Stimulated activated naive CD8-positive, alpha-beta T cell treated with anti-CD3 and anti-CD28 coated beads, Interleukin-15, amount 100 ng/mL, for 72 hours (primary cell): ENCODE measurements at places on chromosomes 2 and 18.

DNA sequence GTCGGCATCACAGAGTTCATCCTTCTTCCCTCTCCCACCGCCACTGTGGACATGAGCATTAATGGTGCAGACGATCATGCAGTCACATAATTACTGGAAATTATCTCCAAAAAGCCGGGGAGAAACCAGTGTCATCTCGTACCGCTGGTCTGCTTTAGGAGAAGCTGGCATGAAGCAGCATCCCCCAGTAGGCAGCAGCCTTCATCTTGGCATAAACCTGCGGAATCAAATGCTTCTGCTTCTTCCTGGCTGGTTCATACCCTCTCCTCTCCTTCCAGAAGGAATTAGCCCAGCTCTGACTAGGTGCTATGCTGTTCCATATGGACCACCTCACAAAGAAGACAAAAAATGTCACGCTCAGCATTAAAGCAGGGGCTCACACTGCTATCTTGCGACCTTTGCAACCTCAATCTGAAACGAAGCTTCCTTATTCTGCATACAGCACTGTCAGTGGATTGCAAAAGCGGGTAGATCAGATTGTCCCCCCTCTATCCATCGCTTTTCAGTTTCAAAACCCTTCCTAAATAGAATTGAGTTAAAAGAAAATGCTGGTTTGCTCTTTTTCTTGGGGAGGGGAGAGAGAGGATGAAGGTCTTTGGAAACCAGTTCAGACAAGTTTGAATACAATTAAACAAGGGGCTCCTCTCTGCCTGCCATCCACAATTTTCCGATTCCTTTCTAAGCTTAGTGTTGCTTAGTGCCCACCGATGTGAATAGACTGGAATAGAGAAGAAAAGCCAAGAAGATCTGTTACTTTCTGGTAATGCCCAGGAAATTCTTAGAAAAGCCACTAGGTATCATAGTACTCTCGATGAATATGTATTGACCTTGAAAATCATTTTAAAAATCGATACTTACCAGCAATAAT is 212.1 kb upstream of the ZNF521 start:
- no peak for DNase-seq

DNA sequence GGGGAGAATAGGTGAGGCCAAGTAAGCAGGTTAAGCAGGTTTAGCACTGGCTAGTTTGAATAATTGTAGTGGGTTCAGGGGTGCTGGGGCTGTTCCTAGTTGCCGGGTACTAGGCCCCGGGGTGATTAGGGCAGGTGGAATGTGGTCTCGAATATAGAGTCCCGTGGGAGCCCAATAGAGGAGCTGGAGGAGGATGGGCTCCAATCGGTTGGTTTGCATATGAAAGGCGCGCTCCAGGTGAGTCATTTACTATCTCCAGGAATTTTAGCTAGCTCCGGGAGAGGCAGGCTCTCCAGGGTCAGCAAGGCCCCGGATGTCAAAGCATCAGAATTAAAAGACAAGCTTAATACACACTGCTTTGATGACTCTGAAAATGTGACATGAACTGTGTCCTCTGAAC is 304.0 kb downstream of the ZNF521 start:
- DNase-seq = no peak

DNA sequence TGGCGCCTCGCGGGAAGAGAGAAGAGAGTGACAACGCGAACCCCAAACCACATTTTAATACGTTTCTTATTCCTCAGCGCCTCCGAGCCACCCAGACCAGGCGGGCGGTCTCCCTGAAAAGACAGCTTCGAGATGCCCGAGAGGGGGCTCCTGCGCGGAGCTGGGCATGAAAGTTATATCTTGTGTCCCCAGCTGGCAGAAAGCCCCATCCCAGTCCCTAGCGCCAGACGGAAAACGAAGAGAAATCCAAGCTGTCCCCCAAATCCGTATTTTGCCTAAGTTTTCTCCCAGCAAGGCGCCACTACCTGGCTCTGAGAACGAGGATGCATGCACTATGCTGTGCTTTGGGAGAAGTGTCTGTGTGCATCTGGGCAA is 797 bp downstream of the NXPH2 start:
- DNase-seq = no peak

DNA sequence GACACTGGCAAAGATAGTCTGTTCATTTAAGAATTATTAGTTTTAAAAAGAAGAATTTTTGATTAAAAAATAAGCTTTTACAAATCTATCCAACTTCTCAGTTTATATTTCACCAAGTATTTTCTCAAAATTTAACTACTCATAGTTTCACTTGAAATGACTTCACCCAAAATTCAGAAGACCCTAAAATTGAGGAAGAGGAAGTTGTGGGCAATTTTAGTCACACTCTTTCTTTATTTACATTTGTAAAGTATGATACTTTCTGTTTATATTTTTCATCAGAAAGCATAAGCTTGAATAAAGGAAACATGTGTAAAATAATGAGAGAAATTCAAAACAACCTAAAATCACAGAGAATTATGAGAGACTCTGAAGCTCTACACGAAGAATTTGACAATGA is 278.8 kb upstream of the MEIS1 start:
- DNase-seq = no peak

DNA sequence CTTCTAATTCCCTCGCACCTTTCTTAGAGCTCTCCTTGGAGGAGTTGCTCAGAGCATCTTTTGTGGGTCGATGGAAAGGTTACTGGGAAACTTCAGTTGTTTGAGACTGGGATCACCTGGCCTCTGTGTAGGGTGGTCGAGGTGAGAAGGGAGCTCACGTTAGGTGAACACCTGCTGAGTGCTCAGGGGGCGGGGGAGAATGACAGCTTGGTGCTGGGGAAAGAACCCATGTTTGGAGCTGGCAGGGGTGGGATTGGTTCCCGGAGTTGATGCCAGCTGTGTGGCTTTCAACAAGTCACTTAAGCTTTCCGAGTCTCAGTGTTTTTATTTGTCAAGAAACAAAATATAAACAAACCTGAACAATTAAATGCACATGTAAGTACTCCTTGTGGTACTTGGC is 122.3 kb downstream of the GLI2 start:
- DNase-seq = no peak

- DNase-seq = no peak
Observed at GRCh38 chr2:102279391-102279735, 32.0 kb upstream of the IL1RL1 start.

- DNase-seq = no peak
Observed at GRCh38 chr2:232103140-232103737, 141.7 kb downstream of the DIS3L2 start.

GRCh38 chr18:51480407-51481261 is 283.2 kb upstream of the MEX3C start:
- DNase-seq = no peak

DNA sequence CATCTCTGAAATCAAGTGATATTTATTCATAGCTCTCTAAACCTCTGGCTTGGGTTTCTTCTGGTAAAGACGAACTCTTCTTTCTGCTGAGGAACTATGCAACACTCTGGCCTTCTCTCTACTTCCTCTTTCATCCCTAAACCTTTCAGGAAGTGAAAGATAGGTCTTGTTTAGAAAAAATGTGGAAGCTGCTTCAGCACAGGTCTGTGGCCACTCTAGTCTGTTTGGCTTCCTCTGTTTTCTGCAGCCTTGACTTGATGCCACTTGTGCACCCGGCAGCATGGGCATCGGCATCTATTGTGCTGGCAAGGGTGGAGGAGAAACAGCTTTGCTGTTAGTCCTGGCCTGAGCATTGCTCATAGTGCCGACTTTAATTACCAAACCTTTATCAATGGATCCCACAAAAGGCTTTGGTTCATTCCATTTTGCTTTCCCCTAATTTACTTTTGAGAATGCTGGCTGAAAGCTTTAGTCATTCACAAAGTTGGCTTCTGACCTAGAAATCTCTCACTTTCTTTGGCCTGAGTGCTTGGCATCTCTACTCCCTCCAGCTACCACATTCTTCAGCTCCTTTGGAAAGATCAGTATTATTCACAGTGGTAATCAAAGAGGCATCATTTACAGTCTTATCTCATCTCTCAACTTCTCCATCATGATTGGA is 32.0 kb upstream of the GPR39 start:
- DNase-seq = no peak

- no peak for DNase-seq
Observed at GRCh38 chr2:88077080-88077479, 9.5 kb downstream of the SMYD1 start.

DNA sequence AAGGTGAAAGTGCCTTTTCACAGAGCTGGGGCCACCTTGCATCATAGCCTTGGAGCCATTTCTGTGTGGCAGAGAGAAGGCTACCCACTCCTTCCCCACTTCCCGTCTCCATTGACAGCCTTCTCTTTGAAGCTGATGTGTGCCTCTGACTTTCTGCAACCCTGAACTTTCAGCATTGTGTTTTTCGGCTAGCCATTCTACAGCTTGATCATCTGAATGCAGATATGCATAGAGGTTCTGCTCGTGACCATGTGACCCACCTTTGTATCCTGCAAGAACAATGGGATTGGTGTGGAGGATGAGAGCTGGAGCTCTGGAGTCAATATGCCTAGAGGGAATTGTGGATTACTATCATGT is 69.1 kb upstream of the KCNE4 start:
- no peak for DNase-seq

DNA sequence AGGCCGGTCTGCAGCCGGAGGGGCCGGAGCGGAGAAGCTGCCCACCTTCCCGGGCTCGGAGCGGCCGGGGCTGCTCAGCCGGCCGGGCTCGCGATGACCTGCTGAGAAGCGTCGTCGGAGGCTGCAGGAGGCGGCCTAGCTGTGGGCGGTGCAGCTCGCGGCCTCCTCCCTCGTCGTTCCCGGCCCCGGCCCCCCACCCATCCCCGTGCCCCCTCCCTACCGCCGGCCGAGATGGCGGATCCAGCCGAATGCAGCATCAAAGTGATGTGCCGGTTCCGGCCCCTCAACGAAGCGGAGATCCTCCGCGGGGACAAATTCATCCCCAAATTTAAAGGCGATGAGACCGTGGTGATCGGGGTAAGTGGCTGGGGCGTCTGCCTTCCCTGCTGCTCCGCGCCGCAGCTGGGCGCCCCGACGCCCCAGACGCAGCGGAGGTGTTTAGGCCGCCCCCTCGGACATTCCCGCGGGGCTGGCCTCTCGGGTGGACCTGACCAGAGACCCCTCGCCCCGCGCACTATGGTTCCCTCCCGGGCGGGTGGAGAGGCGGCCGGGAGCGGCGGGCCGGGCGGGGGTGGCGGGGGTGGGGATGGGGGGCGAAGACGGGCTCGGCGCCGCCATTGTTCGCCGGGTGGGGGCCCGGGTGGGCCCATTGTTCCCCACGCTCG is 492 bp downstream of the KIF5C start:
- DNase-seq = no peak

GRCh38 chr2:23379220-23379695 is 5.7 kb upstream of the KLHL29 start:
- no peak for DNase-seq

GRCh38 chr2:9984217-9984739 is 32.8 kb downstream of the GRHL1 start:
- DNase-seq = peak; percentile 22

- DNase-seq = no peak
Observed at GRCh38 chr2:49801898-49802450, 647.7 kb upstream of the FSHR start.

DNA sequence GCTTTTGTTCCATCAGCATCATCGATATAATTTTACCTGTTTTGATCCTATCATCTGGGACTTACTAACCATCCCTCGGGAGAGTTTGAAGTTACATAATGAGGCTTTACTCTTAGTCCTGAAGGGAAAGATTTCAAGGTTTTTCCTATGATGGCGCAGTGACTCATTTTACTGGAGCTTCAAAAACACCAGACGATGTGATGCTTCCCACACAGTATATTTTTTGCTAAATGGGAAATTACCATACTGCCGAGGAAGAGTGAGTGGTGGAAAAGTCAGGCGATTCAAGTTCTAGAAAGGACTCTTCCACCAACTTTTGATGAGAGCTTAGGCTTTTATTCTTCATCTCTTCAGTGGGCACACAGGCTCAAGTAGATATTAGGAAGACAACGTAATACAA is 44.6 kb upstream of the GCG start:
- no peak for DNase-seq

DNA sequence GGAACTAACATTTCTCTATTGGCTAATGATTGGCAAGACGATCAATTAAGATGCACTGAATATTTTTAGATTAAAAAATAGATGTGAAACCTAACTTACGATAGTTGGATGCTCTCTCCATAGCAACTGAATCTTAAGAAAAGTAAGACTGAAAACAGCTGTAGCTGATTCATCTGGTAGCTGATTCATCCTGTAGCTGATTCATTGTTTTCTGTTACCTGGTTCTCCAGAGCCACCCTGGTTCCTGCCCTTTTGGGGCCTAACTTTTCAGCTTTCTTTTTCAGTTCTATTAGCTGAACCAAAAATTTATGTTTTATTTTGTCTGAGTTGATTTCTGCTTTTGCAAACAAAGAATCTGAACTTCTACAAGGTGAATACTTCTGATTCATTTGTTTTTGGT is 22.7 kb upstream of the SPR start:
- peak; percentile 34 for DNase-seq

- DNase-seq = no peak
Observed at GRCh38 chr2:237075749-237076599, 9.7 kb upstream of the COPS8 start.

DNA sequence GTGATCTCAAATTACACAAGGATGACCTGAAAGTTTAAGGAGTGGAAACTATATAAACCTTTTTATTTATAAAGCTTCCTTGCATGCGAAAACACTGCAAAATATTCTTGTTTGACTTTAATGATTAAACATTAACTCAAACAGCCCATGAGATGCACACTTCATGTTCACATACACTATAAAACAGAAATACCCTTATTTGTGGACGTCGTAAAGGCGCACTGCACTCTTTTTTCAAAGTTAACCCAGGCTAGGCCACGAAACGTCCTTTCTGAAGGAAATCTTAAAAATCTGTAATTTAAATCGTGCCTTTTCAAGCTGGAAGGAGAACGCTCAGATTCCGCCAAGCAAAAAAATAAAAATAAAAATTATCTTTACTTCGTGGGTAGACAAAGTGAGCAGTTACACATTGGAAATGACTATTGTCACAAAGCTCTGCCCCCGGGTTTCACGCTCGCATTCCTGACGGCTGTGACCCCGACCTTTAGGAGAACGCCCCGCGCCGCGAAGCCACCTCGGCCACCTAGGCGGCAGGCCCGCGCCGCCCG is 728 bp downstream of the FAM168B start:
- DNase-seq = no peak

DNA sequence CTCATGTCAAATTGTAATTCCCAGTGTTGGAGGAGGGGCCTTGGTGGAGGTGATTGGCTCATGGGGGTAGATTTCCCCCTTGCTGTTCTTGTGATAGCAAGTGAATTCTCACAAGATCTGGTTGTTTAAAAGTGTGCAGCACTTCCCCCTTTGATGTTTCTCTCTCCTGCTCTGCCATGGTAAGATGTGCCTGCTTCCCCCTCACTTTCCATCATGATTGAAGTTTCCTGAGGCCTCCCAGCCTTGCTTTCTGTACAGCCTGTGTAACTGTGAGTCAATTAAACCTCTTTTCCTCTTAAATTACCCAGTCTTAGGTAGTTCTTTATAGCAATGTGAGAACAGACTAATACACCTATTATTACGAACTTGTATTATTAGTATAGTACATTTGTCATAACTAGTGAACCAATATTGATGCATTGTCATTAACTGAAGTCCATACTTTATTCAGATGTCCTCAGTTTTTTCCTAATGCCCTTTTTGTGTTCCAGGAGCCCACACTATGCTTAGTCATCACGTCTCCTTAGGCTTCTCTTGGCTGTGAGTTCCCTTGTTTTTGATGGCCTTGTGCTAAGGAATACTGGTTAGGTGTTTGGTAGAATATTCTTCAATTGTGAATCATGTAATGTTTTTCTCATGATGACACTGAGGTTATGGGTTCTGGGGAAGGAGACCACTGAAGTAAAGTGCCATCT is 4.5 kb upstream of the MAP3K2 start:
- no peak for DNase-seq
